ENCODE measurements at places on chromosomes 2 and 18. TPM values are rescaled to one million over a fixed set of nuclear protein-coding genes. Genes with fewer than 3 reads are reported as not detected.

- DNase-seq: peak; percentile 67
These were observed 63.3 kb downstream of the BOD1L2 start for GRCh38 chr18:57210107-57210715.

Gene KIAA1328
- 9.6 TPM for total RNA-seq

Gene MYO5B
- total RNA-seq: 0.16 TPM

DNA sequence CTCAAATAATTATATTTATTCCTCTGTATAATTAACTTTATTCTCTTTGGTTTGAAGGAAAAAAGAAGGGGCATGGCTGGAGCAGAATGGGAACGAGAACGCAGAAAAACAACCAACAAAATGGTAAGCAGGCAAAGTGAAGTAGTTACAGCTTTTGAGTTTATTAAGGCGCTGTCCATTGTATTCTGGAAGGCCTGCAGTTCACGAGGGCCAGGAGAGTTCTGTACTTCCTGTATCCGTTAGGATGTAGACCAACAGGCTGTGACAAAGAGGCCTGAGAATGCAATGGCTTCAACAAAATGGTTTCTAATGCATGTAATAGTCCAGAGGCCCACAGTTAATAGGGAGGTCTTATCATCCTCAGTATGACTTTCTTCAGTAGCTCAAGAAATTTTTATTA, 32.5 kb upstream of the SP100 start:
- DNase-seq: no peak

DNA sequence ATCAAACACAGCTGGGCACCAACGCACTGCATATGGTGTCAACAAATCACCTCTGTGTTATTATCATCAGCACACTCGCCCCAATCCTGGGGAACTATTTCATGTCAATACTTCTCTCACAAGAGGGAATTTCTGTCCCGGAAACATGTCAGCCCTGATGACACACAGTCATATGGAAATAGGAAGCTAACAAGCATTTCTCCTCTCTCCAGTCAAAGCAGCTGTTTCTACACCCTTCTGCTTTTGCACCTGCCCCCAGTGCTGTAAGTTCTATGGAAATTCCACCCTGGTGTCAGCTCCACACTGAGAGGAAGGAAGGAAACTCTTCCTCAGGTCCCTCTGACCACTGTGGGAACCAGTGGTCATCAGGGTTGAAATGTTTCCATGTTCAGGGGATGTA, 447.6 kb upstream of the ID2 start:
- DNase-seq: no peak

DNA sequence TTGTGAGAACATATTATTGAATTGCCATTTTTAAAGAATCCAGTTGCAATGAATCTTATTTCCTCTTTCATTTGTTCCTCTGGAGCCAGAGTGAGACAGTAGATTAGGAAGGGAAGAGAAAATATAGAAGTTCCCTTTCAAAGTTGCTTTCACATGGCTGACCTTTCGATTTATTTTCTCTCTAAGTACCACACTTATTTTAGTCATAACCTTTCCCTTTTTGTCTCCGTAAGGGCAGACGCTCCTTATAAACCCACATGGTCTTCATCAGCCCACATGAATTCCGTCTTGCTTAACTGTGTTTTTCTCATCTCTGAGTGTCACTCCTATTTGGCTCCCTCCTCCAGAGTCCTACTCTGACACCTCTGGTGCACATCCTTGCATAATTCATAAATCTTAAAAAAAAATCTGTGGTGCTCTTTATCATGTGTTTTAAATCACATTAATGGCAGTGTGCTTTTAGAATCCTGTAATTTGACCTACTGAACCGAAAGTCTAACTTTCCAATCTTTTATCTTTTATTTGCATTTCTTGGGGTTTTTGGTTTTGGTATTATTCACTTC, 38.5 kb upstream of the ZNF396 start:
- peak; percentile 26 for DNase-seq

GRCh38 chr2:9695941-9696340, 65.1 kb upstream of the YWHAQ start:
- DNase-seq: no peak

DNA sequence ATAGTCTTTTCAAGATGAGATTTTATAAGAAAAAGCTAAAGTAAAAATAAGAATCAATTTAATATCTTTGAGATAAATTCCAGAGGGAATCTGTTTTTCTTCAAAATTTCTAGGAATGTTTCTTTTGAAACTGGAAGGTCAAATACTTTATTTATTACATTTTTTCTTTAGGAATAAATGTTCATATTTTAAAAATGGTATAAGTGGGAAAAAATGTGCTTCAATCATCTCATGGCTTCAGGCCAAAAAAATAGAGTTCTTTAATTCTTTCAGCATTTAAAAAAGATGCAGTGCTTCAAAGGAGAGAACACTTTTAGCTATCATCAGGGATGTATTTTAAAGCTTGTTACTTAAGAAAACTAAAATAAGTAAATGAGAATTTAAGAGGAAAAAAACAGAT, 110.6 kb downstream of the NEB start:
- no peak for DNase-seq

DNA sequence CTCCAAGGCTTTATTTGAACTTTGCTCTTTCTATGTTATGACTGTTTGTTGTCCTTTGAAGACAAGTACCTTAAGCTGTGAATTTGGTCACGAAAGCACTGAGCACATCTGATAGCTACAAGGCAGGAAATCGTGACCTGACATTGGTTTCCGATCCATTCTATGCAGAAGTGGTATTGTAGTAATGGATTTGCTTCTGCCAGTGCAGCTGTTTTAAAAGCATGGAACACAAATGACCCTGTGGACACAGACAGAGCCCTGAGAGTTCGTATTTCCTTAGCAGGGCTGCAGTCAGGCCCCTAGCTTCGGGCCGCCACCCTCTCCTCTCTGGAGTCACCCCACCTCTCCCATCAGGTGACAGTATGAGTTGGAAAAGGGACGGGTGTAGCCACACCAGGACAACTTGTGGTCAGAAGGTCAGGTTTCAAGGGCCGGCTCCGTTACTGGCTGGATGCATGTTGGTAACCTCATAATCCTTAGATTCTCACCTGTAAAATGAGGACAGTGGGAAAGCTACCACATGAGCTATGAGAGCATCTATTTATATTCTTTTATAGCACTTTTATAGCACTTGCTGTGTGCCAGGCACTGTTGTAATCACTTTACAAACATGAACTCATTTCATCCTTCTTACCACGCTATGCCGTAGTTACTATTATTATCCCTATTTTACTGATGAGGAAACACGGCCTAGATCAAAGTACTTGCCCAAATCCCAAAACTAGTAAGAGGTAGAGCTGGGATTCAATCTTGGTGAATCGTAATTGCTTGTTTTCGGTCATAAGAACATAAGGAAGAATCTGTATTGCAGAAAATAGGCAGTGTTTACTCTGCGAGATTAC, 70.2 kb downstream of the SPATS2L start:
- DNase-seq: no peak

DNA sequence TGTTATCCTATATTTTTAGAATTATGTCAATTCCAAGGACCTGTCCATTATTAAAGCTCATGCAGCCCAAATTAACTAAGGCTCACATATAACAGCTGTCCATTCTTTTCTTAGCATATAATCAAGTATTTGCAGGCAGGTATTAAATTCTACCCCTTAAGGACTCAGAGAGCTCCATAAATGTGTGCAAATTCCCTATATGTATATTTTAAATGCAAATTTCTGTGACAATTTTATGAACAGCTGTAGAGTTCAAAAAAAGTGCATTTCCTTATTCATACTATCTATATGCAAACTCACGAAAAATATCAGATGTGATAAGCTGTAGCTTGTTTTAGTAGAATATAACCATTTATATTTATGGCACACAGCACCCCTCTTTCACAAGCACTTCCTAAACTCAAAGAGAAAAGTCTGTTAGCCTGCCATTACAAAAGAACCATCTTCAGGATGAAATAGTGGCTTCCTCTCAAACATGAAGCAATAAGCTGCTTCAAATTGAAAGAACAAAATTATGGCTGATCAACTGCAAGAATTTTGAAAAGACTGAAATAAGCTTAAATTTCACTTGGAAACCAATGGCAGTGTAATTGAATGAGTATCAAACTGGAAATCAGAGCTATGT, 155.0 kb upstream of the REG3G start:
- DNase-seq: no peak

Gene FSHR
- total RNA-seq: not detected

DNA sequence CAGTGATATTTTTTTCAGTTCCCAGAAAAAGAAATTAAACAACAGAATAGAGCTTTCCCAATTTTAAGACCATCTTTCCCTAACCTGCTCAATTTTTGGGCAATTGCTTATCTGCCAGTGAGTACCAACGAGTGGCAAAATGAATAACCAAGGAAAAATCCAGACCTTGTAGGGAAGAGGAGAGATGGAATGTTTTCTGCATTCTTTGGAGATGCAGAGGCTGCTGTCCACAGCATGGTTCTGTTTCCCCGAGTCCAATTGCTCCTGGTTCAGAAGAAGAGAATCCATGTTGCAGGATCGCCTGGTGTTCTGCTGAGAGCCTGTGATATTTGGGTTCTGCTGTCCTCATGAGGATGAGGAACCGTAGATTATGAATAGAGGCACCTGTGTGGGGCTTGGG, 68.2 kb upstream of the MGAT5 start:
- no peak for DNase-seq

Measured in fibroblast of the aortic adventitia (primary cell).